ENCODE measurements at places on chromosomes 7 and 10.
A peak's percentile ranks its signal among the peaks of the same experiment; 100 is the strongest.

- no peak for DNase-seq
Measured at GRCh38 chr7:13099154-13099795, 411.8 kb downstream of the ARL4A start.

- DNase-seq: no peak
Measured at GRCh38 chr10:96902731-96903358, 70.7 kb downstream of the LCOR start.

- no peak for DNase-seq
Measured at GRCh38 chr7:98240961-98241673, 10.9 kb downstream of the TECPR1 start.

GRCh38 chr10:47358457-47358856 is 10.3 kb downstream of the RBP3 start:
- no peak for DNase-seq

- DNase-seq: no peak
Measured at GRCh38 chr7:1442355-1443124, 16.7 kb downstream of the MICALL2 start.

- no peak for DNase-seq
Measured at GRCh38 chr10:132335189-132336063, 3.4 kb downstream of the LRRC27 start.

- DNase-seq: no peak
Measured at GRCh38 chr10:17758200-17758599, 6.2 kb downstream of the TMEM236 start.

- DNase-seq: no peak
Measured at GRCh38 chr10:89055159-89055558, 64.6 kb downstream of the FAS start.

GRCh38 chr7:128385988-128386925 is 23.5 kb downstream of the IMPDH1 start:
- DNase-seq: no peak

- no peak for DNase-seq
Measured at GRCh38 chr7:151891753-151892152, 14.8 kb upstream of the PRKAG2 start.

DNA sequence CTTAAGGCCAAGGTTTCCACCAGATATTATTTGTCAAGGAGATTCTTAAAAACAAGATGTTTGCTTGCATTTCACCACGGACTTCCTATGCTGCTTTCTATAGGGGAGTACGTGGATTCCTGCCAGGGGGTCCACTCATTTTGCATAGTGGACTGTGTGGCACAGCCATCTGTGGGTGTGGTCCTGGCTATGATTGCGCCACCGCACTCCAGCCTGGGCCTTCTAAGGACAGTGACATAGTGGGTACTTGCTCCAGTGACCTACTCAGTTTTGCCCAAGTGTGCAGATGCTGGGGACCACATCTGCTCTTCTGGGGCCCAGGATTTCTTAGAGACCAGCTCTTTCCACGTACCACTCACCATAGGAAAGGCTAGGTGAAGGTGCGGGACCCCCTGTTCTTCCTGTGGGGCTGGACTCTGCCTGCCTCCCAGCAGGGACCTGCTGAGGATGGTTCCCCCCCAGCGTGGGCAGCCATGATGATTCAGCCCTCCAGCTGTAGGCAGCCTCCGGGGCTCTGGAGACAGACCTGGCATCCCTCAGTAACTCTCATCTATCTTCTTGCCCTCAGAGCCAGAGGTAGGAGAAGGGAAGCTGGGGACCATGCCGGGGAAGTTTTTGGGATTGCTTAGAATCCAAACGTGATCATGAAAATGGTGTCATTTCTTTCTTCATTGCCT is 42.9 kb downstream of the HK1 start:
- DNase-seq: no peak

- DNase-seq: peak; percentile 92
Measured at GRCh38 chr7:154928136-154929005, 74.6 kb downstream of the PAXIP1 start.

- DNase-seq: no peak
Measured at GRCh38 chr10:124872681-124873080, 69.2 kb upstream of the ZRANB1 start.

DNA sequence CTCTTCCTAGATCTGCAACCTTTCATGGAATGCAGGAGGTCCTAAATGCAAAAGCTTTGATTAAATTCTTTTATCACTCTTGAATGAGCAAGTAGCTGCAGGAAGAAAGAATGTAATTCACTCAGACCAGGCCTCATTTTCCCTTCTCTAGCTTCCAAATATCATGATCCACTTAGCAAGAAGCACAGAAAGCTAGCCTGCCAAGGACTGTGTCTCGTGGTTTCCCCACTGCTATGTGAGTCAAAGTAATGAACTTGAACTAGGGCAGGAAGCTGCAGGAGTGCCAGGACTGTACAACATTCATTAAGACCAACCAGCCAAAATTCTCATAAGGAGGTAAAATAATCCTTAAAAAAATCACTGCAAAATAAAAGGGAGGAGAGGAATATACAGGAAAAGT is 379.2 kb downstream of the CALN1 start:
- DNase-seq: no peak

- no peak for DNase-seq
Measured at GRCh38 chr7:69819333-69819705, 221.0 kb downstream of the AUTS2 start.

DNA sequence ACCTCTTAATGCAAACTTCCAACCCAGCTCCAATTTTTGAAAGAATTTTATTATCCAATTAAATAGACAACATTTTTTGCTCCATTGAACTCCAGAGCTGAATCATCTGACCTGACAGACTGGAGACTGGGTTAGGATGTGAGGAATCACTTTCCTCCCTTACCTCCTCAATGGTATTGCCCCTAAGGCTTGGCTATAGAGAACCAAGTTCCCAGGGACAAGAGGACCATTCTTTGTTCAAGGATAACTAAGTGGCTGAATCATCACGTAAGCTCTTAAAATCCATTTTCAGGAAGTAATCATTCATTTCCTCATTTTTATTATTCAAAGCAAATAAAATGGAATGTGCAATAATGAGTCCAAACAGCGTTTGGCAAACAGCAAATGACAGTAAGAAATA is 335.1 kb downstream of the GATA3 start:
- peak; percentile 49 for DNase-seq

GRCh38 chr7:78702770-78703169 is 750.7 kb downstream of the MAGI2 start:
- DNase-seq: peak; percentile 95

- no peak for DNase-seq
Measured at GRCh38 chr10:50347394-50347802, 96.1 kb upstream of the ASAH2 start.

GRCh38 chr7:156111-157007 is 36.0 kb upstream of the FAM20C start:
- no peak for DNase-seq

DNA sequence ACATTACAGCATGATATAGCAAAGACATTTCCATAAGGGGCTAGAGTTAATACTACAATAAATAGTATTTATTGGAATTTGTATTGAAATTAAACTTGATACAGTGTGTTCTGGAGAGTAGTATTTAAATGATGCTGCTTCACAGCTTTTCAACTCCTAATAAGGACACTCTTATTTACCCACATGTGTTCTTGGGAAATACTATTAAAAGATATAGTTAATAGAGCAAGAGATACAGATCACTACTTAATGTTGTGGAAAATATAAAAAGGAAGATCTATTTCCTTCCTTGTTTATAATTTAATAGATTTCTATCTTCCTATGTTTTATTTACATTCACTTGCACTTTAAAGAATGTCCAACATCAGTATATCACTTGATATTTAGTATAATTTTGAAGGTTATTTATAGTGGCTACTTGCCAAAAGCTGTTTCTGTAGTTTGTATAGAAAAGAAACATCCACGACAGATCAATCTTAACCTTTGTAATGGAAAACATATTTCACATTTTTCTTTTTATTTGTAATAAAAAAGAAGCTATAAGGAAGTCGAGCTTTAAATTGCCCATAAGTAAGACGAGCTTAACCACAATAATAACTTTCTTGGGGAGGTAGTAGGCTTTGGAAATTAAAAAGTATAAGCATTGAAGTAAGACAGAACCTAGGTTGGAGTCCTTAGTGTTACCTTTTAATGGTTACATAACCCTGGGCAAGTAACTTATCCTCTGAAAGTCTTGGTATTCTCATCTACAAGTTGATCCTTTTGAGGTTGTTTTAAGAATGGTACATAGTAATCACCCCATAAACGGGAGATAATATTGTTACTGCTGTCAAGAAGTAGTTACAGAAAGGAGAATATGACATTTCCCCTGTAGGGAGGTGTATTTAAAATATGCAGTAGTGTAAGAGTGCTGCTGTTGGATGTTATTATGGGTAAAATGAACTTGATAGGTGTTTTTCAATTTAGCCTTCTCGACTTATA is 32.8 kb downstream of the CPED1 start:
- DNase-seq: no peak

GRCh38 chr10:102743078-102743587 is 615 bp upstream of the WBP1L start:
- no peak for DNase-seq

- no peak for DNase-seq
Measured at GRCh38 chr7:129796186-129796775, 156.5 kb downstream of the UBE2H start.

DNA sequence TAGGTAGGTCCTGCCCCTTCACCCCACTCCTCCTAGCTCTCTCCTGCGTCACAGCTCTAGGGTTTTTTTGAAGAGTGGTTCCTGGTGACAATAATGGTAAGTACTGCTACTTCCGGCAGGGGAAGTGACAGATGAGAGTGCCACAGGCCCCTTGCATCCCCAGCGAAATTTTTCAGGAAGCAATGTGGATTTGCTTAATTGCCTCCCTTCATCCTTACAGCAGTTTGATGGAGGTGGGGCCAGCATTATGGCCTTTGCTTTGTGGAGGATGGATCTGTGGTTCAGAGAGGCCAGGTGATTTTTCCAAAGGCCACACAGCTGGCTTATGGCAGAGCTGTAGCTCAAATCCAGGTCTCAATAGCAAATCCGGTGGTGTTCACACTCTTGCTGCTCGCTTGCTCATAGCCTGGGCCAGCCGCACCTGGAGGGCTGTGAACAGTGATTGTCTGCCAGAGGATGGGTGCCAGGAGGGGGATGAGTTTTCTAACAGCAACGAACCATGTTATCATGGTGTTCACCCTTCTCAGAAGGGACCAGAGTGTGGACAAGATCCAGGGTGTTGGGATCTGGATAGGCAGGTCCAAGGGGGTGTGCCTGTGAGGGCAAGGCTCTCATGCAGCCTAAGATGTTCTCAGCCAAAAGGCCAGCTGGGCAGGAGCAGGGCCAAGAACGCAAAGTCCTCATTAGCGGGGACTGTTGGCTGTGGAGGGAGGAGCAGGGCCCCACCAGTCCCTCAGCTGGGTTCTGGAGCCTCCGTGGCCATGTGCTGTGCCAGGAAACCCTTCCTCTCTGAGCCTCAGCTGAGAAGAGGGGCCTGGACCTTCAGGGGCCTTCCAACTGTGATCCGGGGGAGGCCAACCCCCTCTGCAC is 89.0 kb downstream of the EMX2 start:
- DNase-seq: no peak

DNA sequence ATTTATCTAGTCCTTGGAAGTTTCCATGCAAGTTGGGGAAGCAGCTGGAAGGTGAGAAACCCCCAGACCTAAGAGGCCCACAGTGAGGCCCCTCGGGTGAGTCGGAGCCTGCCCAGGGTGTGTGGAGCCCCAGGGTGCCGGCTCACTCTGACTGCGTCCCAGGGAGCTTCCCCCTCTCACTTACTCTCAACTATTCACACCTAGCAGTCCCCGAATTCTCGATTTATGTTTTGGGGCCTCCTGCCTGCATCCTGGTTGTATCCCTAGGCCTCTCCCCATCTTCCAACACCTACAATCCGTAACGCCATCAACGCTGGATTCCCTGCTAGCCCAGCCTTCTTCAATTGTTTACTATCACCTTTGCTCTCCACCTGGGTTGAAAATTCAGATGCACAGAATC is 63.9 kb downstream of the PRKAG2 start:
- no peak for DNase-seq

GRCh38 chr10:119817991-119818888 is 54.4 kb downstream of the MCMBP start:
- no peak for DNase-seq

- no peak for DNase-seq
Measured at GRCh38 chr7:140902303-140902953, 22.3 kb downstream of the BRAF start.

GRCh38 chr10:123561141-123561440 is 105.1 kb upstream of the GPR26 start:
- DNase-seq: no peak

DNA sequence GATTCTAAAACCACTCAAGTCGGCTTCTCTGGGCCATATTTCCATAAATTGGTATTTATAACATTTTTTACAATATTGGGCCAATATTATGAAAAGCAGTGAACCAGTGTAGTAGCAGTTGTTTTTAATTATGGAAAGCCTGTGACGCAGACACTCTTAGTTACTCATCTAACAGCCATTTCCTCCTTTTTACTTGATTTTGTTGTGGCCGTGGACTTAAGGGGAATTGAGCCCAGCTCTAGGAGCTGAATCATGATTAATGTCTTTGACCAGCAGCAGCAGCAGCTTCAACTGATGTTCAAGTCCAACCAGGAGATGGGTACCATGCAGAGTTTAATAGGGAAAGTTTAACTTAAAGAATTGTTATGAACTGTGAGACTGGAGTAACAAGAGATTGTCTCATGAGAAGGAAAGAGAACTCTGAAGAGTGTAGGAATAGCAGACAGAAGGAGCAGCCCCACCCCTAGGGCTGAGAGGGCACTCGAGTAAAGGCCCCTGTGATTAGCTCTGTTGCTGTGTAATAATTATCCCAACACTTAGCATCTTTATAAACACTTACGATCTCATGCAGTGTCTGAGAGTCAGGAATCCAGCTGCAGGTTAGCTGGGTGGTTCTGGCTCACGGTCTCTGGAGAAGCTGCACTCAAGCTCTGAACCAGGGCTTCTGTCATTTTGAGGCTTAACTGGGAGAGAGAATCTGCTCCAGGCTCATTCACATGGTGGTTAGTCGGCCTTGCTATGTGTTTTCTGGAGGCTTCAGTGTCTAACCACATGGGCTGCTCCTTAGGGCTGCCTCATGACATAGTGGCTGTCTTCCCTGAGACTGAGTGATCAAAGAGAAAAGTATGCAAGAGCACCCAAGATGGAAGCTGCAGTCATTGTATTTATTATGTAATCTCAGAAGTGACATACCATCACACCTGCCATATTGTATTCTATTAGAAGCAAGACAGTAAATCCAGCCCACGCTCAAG is 4.6 kb downstream of the LANCL2 start:
- DNase-seq: peak; percentile 81

- DNase-seq: no peak
Measured at GRCh38 chr7:55515569-55516279, 56.6 kb downstream of the VOPP1 start.

- DNase-seq: no peak
Measured at GRCh38 chr10:119755446-119755845, 29.6 kb downstream of the INPP5F start.

DNA sequence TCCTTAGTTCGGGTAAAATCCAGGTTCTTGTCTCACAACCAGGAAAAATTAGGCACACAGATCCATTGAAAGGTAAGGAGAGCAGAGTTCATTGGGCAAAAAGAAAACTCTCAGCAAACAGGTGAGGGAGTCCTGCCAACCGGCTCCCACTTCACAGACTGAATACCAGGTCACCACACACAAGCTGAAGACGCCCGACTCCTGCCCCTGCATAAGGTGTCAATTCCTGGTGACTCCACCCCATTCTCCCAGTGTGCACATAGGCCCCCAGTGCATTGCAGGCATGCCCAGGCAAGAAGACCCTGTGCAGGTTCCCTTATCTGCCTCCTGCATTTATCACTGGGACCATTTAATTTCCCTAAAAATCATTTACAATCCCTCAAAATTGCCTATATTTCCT is 354.6 kb downstream of the LRRTM3 start:
- DNase-seq: no peak

Measured in BJ (cell line).